ENCODE measurements at places on chromosomes 7 and 10.

- DNase-seq, result peak; percentile 15
These were observed 740 bp downstream of the HTR7 start for GRCh38 chr10:90856964-90857634.

GRCh38 chr10:123272171-123272570 is 118.0 kb downstream of the BUB3 start:
- DNase-seq, result no peak

GRCh38 chr10:96863922-96864543 is 31.9 kb downstream of the LCOR start:
- DNase-seq, result no peak

DNA sequence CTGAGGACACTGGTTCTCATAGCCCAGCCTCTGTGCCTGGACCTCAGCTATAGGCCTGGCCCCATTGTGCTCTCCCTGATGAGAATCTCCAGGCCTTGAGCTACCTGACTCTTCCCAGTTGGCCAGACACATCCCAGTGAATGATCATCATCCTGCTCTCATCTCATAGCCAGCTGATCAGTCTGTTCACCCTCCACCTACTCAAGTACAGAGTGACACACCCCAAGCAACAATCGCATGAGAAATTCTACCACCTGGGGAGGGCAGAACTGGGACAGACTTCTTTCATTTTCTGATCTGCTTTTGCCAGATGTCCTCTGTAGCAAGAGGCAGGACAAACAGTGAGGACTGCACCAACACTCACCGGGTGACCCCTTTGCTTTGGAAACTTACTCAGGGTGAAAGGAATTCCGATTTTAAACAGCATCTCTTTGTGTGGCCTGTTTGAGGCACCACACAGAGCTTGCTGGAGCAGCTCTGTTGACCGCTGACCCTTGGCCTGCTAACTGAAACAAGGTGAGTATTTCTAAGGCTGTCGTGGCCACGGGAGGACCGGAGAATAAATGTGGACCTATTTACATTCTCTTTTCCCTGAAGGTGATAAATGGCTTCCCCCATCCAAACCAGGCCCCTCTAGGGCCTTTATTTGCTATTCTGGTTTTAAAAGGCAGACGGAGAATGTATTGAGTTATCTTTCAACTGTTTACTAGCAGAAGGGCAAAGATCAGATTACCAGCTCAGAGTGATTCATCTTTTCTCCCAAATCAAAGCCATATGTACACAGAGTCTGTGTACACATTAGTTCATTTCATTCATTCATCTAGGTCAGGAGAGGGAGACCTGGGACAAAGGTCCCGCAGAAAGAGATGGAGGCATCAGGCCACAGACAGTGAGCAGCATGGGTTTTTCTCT is 181.4 kb upstream of the TNS3 start:
- DNase-seq, result no peak

- DNase-seq, result no peak
These were observed 32.0 kb upstream of the ABCB4 start for GRCh38 chr7:87507446-87507845.

GRCh38 chr10:73433538-73433867 is at the start of gene MSS51:
TSS of gene MSS51 (minus strand) at chr10:73433561. CDS start at chr10:73428284, 5,277 bp downstream.
- no peak for DNase-seq
